B cell (primary cell): ENCODE measurements at places on chromosomes 16 and 17. TPM values are rescaled to one million over a fixed set of nuclear protein-coding genes. Genes with fewer than 3 reads are reported as not detected.

- peak; percentile 43 for DNase-seq
Measured at GRCh38 chr16:79177018-79177417, 423.5 kb downstream of the MAF start.

- DNase-seq = peak; percentile 31
Measured at GRCh38 chr17:17813055-17813724, 23.6 kb downstream of the SREBF1 start.

DNA sequence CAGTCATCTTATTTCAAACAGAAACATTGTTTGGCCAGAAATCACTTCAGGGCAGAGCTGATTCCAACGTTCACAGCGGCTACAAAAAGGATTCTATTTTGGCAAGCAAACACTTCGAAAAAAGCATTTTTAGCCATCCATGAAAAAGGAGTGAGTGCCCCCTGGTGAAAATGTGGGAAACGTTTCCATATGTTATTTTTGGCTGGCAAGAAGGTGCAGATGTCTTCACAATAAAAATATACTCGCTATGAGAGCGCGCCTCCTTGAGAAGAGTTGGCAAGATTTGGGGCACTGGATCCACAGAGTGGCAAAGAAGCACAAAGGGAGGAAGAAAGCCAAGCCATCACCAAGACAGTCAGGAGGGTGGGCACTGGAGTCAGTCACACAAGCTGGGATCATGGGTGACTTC lies 191.1 kb downstream of the CHD9NB start:
- DNase-seq = no peak

- DNase-seq = no peak
Measured at GRCh38 chr16:3259836-3260235, 3.4 kb upstream of the MEFV start.

The GPR142 gene
- not detected in 2 replicates for total RNA-seq

GRCh38 chr16:27829975-27830374 lies 233.5 kb downstream of the GSG1L start:
- DNase-seq = no peak

The SLC12A3 gene
- 4.9 and 5.3 TPM in 2 replicates for total RNA-seq

The CMTM2 gene
- not detected in 2 replicates for total RNA-seq

DNA sequence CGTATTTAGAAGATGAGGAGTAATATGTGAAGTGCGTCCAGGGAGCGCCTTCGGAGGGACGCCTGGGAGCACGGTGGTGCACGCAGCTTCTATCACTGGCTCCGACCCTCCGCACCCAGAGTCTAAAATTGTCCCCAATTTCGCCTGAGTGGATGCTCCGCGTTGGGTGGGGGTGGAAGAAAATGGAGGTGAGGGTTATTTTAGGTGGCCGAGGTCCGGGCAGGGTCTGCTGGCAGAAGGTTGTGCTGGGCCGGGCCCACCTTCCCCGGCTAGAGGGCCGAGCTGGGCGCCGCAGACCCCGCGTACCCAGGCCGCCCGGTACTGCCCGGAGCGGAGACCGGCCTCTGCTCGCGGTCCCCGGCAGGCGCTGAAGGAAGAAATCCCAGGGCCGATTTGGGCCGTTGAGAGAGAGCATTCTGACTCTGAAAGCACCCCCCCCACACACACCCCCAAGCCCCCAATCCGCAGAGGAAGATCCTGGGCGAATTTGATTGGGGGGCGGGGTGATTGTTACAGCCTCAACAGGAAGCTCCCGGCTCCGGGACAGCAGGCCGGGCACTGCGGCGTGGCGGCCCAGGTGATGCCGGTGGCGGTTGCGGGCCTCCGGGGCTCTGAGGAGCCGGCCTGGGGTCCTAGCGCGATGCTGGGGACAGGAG lies 3.0 kb downstream of the BAHCC1 start:
- DNase-seq = peak; percentile 56

GRCh38 chr17:21289902-21290571 lies 5.5 kb downstream of the MAP2K3 start:
- no peak for DNase-seq

- no peak for DNase-seq
Measured at GRCh38 chr17:40485851-40486521, 15.4 kb downstream of the TNS4 start.

- DNase-seq = no peak
Measured at GRCh38 chr16:14492614-14493013, 137.4 kb downstream of the PARN start.

DNA sequence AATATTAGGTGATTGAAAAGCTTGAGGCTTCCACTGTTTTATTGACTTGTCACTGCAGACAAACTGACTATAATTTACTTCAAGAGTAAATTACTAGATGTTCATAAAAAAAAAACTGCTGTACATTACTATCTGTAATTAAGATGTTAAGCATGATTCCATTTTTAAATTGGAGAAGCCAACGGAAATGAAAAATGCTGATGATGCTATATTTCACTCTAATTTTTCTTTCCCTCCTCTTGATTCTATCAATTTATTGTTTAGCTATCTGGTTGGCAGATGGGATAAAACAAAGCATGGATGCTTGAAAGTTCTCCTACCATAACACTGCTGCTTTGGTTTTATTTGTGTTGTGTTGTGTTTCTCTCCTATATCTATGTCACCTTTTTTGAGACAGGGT lies 41.0 kb downstream of the MAF start:
- no peak for DNase-seq
